ENCODE measurements at places on chromosomes 12 and 14. TPM values are rescaled to one million over a fixed set of nuclear protein-coding genes. Genes with fewer than 3 reads are reported as not detected.
A peak's percentile ranks its signal among the peaks of the same experiment; 100 is the strongest.

Gene RTN1
- total RNA-seq, result 0.29 TPM

Gene KIF26A
- total RNA-seq, result 9.5 TPM

Gene DPY19L2
- total RNA-seq, result 2.3 TPM

- peak; percentile 80 for DNase-seq
These were observed at the start of gene SRGAP1 for GRCh38 chr12:63844391-63845341. Gene SRGAP1, plus strand, starts transcription at chr12:63844700. Its CDS starts 117 bp downstream, at chr12:63844817.

DNA sequence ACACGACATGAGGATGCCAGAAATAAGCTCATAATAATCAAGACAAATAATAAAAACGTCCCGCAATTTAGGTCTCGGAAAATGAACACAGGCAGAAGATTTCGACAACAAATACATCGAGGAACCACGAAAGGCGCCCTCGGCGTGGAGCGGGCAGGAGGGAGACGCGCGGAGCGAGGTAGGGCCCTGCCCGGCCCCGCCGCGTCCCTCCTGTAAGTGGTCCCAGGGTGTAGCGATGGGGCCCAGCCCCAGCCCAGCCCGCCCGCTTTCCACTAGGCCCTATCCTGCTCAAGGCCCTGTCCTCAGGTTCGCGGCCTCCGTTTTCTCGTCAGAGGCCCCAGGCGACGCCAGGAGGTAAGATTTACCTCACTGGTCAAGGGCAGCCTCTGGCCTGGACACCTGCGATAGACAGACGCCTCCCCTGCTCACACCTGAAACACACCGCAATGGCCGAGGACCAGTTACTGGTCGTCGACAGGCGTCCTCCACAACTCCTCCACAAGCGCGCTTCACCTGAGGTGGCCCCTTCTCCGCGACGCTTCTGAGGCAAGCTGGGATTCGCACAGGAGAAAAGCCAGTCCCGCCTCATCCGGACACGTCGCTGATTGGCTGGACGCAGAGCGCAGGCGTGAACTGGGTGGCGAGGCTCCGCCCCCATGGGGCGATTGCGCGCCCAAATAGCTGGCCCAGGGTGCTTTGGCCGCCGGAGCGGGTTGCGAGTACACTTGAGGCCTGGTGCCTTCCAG is at the start of gene SYCP3:
TSS of gene SYCP3 (minus strand) at position 543 of the 746 bp plus-strand sequence. CDS start 1,527 bp downstream, outside the sequence.
- no peak for DNase-seq

DNA sequence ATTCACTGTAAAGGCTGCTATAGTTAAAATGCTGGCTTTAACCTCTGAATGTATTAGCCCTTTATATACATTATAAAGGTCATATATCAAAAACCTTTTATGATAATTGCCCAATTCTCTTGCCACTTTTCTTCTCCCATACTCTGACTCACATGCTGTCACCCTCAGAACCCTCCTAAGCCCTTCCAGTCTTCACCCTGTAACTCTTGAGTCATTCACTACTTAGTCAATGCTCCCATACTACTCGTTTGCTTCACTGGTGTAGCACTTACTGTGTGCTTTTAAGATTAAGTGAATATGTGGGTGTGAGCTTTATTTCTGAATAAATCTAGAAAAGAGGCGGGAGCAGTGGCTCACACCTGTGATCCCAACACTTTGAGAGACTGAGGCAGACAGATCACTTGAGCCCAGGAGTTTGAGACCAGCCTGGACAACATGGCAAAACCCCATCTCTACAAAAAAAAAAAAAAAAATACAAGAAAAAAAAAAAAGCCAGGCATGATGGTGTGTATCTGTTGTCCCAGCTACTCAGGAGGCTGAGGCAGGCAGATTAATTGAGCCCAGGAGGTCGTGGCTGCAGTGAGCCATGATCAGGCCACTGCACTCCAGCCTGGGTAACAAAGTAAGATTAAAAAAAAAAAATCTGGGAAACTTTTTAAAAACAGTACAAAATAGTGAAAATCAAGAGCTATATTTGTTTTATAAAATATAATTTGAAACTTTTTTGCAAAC is 37.6 kb downstream of the SPATA7 start:
- no peak for DNase-seq

DNA sequence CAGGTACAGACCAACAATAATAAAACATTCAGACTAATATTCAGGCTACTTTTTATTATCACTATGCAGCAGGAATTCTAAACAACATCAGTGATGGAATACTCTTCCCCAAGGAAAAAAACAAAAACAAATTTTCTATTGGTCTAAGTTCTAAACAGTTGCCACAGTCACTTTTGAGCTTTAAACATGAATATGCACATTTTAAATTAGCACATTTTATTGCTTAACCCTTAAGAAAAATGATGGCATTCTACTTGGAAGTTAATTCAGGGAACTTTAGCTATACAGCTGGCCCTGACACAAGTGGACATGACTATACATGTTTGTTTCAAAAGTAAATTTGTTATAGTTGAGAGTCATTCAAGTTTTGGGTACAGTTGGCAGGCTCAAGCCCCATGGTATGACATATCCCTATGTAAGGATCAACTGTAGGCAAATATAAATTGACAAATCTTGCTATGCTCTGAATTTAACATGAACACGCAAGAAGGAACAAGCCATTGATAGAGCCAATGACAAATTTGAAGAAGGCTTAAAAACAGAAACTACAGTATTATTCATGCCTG is 224.3 kb upstream of the AMIGO2 start:
- DNase-seq, result no peak

Gene CAPS2
- 2.9 TPM for total RNA-seq

DNA sequence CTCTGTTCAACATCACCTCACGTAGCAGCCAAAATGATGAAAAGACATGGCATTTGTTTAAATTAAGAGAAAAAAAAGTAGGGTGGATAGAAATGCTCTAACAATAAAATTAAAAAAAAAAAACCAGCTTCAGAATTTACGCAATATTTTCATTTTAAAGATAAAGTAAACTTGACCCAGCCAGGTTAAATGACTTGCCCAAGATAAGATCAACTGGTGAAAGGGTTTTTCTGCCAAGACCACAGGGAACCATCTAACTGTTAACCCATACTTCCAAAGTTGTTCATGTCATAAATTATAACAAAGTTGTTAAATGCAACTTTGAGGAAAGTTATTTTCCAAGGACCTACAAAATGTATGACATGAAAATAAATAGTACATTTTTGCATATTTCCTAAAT is 129.6 kb upstream of the SOX5 start:
- no peak for DNase-seq

- no peak for DNase-seq
These were observed 38.5 kb downstream of the EP400 start for GRCh38 chr12:131988054-131988796.

Gene LHX5
- total RNA-seq, result not detected

- DNase-seq, result no peak
These were observed 29.1 kb downstream of the MTHFD1 start for GRCh38 chr14:64417055-64417770.

DNA sequence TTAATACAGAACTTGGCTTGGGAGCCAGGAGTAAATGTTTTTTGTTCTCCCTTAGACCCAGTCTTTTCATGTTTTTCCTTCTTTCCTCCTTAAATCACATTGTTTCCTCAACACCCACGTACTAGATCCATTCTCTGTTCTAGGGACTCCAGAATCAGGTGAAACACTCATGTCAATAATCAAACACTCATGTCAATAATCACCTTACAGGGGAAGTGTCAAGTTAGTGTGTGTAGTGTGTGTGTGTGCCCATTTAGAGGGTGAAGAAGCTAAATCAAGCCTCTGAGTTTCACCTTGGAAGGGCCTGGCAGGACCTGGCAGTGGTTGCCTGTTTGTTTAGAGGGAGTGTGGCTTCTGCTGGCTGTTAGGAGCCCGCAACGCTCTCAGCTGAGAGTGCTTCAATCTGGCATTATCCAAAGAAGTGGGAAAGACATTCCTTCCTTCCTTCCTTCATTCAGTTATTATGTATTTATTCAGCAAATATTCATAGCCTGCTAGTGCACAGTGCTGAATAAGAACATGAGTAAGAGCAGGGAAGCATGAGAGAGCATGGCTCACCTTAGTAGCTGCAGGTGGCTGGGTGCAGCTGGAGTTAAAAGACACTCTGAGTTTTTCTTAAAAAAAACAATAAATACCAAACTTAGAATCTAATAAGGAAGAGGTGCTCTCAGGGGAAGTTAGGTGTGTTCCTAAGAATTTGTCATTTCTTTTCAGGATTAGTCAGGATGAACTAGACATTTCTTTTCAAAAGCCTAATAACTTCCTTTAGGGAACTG is 17.6 kb upstream of the EID3 start:
- DNase-seq, result peak; percentile 70

GRCh38 chr14:67850066-67850830 is 30.7 kb downstream of the RAD51B start:
- no peak for DNase-seq

Gene SYNDIG1L
- total RNA-seq, result not detected

DNA sequence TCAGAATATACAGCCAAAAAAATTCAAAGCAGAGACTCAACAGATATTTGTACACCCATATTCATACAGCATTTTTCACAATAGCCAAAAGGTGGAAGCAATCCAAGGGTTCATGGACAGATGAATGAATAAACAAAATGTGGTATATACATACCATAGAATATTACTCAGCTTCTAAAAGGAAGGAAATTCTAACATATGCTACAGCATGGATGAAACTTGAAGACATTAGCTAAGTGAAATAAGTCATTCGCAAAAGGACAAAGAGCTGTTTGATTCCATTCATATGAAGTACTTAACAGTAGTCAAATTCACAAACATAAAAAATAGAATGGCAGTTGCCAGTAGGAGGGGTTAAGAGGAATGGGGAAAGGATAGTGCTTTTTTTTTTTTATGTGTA is 91.8 kb upstream of the ARID2 start:
- DNase-seq, result peak; percentile 74

GRCh38 chr14:102279282-102279681 is 25.7 kb downstream of the MOK start:
- DNase-seq, result no peak

- DNase-seq, result peak; percentile 76
These were observed 10.3 kb downstream of the TBPL2 start for GRCh38 chr14:55430024-55430690.

GRCh38 chr14:48857366-48857765 is 728.8 kb downstream of the RPS29 start:
- no peak for DNase-seq

DNA sequence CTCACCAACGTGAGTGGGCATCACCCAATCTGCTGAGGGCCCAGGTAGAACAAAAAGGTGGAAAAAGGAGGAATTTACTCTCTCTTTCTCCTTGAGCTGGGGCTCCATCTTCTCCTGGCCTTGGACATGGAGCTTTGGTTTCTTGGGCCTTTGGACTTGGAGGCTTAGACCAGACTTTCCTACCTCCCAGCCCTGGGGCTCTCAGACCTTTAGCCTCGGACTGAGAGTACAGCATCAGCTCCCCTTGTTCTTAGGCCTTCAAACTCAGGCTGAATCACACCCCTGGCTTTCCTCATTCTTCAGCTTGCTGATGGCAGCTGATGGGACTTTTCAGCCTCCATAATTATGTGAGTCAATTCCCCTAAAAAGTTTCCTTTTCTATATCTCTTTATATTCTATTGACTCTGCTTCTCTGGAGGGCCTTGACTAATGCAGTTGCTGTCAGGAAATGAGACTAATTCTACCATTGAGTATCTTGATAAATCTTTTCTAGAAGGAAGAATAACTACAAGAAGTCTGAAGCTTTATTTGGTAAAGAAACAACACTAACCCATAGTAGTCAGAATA is 15.9 kb upstream of the CLEC4E start:
- DNase-seq, result no peak

DNA sequence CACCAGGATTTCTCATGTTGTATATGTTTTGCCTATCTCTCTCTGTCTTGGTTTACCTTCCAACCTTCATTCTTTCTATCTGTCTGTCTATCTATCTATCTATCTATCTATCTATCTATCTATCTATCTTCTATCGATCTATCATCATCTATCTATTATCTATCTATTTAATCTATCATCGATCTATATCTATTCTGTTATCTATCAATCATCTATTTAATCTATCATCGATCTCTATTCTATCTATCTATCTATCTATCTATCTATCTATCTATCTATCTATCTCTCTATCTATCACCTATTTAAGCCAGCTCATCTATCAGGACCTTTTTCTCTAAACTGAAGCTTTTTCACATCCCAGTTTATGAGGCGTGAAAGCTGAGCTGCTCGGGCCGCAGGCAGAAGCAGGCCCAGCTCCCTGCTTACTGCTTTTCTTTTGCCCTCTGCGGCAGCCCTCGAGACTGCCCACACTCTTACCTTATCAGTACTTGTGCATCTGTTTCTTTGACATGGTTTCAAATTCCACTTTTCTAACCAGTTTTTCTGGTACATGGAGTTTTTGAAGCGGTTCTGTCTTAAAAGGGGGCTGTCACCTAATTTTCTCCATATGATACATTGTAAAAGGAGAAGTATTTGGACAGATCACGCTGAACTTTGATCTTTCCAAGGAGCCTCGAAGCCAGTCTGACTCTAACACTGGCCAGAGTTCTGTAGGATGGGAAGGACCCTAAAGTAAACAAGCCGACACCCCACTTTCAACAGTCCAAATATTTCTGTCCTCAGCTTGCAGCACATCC is 44.4 kb upstream of the GSG1 start:
- no peak for DNase-seq

GRCh38 chr12:44774815-44775411 is 101.2 kb downstream of the NELL2 start:
- peak; percentile 41 for DNase-seq

Measured in endothelial cell of umbilical vein (primary cell).